Omental fat pad (tissue), 4 donors: ENCODE measurements at places on chromosomes 11 and 22.

DNA sequence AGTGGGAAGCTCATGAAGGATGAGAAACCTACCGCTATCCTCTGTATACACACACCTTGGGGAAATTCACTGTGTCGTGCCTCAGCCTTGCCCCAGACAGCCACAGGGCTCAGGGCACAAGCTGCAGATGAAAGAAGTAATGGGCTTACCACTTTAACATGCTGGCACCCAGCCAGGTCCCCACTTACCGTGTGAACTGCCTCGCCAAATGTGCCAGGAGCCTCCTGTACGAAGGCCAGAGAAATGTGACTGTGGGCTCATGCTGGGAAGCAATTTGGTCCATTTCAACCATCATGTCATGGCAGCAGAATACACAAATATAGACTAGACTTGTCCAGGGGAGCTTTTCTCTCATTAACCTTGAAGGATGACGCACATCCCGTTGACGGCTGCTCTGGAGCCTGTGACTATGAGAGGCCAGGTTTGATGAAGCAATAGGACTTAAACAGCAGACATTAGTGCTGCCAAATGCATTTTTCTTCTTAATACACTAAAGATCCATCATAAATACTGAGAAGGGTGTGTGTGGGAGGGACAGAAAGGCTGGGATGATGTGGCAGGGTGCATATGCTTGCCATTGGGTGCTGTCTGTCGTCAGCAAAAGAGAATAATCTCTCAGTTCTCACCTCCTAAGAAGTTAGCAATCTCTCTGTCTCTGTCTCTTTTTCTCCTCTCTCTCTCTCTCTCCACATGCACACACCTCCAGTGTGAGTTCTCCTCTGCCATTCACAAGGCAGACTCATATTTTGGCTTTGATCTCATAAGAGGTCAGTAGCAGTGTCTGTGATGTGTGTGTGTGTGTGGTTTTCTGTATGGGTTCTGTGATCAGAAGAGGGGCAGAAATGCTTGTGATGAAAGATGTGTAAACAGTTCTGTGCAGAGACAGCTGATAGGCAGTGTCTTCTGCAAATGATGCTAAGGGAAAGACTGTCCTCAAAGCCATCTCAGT lies 142.4 kb downstream of the KIRREL3 start:
- no peak for DNase-seq

DNA sequence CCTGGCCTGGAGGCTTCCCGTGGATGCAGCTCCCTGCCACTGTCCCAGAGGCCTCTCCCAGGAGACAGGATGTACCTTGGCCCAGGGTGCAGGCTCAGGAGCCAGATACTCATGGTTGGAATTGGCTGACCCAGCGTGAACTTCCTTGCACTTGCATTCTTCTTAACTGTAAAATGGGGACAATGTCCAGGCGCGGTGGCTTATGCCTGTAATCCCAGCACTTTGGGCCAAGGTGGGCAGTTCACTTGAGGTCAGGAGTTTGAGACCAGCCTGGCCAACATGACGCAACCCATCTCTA lies 20.1 kb upstream of the ST3GAL4 start:
- DNase-seq: no peak

DNA sequence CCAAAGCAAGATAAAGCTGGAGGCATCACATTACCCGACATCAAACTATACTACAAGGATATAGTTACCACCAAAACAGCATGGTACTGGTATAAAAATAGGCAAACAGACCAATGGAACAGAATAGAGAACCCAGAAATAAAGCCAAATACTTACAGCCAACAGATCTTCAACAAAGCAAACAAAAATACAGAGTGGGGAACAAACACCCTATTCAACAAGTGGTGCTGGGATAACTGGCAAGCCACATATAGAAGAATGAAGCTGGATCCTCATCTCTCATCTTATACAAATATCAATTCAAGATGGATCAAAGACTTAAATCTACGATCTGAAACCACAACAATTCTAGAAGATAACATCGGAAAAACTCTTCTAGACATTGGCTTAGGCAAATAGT lies 50.0 kb upstream of the CLTCL1 start:
- DNase-seq: no peak

- DNase-seq: no peak
These were observed 68.5 kb downstream of the SBF2 start for GRCh38 chr11:10225553-10225952.

- DNase-seq: no peak
These were observed 42.0 kb downstream of the CECR2 start for GRCh38 chr22:17411213-17411612.

DNA sequence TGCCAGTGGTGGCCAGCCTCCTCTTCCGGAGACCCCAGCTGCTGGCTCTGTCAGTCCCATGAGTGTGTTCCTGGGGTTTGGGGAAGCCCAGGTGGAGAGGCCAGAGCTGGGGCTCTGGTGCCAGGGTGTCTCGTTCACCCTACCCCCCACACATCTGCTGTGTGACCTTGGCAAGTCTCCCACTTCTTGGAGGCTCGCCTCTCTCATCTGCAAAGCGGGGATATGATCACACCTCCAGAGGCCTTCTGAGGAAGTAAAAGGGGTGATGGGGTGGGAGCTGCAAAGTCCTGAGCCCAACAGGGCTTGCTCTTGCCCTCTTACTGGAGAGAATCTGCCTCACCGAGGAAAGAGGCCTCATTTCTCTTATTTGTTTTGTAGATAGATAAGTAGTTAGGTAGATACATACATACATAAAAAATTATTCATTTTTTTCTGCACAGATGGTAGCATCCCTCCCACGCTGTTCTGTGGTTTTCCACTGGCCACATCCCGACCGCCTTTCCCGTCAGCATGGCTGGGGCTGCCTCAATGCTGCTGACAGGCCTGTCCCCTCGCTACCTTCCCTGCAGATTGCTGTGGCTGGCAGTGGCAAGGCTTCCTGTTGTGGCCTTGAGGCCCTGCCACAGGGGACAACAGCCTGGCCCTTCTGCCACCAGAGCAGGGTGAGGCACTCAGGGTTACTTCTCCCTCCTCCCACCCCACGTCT lies 23.9 kb downstream of the MYO7A start:
- DNase-seq: no peak

GRCh38 chr11:6203327-6203726 lies 2.0 kb upstream of the C11orf42 start:
- no peak for DNase-seq

DNA sequence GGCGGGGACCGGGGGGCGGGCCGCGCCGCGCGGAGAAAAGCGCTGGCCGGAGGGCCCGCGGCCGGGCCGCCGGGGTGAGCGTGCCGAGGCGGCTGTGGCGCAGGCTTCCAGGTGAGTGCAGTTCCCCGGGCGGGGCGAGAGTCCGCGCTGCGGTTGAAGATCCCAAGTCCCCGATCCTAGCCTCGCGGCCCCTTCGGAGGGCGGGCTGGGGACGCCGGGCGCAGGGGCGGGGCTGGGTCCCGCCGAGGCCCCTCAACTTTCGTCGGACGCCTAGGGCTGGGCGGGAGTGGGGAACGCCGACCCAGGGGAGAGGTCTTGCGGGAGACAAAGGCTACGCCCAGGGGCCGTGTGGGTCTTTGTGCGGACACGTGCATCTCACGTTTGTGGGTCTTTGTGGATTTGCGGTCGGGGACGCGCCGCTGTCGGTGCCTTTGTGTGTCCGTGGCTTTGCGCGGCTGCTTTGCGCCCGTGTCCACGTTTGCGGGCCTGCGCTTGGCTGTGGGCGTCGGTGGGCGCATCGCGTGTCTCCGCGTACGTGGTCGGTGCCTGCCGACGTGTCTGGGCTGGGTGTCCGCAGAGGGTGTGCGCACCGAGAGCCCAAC lies at the start of gene TSKU:
TSS of gene TSKU (plus strand) at position 63 of the 602 bp plus-strand sequence. CDS start 12,261 bp downstream, outside the sequence.
- DNase-seq: no peak

GRCh38 chr11:133347988-133348387 lies 184.3 kb downstream of the OPCML start:
- DNase-seq: no peak

DNA sequence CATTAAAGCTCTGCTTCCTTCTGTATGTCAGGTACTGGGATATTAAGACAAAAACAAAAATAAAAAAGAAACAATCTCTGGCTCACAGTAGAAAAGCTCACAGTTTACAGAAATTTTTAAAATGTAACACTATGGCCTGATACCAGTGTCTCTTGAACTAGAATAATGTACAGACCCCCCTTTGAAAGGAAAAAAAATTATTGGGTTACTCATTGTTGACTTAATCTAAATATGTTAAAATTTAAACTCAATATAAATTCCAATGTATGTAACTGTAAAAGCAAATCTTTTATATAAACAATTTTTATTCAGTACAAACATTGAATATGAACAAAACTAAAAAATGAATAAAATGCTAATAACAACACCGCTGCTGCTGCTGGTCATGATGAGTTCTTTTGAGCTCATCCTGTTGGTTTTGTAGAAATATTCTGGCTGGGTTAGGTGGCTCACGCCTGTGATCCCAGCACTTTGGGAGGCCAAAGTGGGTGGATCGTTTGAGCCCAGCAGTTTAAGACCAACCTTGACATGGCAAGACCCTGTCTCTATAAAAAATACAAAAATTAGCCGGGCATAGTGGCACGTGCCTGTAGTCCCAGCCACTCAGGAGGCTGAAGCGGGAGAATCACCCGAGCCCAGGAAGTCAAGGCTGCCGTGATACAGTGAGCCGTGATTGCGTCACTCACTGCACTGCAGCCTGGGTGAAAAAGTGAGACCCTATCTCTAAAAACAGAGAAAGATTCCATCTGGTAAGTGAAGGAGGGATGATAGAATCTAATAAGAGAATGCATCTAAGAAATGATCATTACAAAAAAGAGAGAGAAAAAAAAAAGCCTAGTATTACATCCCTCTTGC lies 11.8 kb upstream of the KCNE3 start:
- DNase-seq: no peak

DNA sequence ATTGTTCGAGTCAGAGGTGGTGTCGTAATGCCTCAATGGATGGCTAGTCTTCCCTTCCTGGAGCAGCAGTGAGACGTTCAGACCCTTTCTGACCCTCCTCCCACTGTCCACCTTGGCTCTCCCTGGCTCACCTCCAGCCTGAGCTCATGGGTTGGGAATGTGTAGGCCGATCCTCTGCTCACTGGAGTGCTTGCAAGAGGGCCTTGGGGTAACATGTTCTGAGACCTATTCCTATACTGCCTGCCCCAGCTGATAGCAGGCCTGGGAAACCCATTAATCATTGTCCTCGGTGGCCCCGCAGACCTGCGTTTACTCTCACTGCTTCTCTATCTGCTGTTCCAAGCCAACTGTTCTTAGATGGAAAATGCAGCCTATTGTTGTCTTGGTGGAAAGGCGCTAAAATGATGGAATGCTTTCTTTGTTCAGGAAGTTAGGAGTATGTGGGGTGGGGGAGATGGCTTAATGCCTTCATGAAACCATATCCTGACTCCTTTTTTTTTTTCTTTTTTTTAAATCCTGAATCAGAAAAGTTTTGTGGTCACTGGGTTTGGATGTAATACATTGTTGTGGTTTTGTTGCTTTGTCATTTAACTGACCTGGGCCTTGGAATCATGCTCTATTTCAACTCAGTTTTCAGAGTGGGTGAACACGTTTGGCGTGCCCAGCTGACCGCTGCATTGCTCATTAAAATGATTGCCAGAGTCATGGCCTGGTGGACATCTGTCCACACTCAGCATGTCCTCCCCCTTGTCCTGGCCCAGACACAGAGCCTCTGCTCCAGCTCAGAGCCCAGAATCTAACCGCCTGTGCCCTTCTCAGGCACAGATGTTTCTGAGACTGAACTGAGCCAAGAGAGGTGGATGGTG lies 72.5 kb downstream of the MICAL2 start:
- DNase-seq: peak; percentile 56
